ENCODE measurements at places on chromosomes 7 and 10.
A peak's percentile ranks its signal among the peaks of the same experiment; 100 is the strongest.

DNA sequence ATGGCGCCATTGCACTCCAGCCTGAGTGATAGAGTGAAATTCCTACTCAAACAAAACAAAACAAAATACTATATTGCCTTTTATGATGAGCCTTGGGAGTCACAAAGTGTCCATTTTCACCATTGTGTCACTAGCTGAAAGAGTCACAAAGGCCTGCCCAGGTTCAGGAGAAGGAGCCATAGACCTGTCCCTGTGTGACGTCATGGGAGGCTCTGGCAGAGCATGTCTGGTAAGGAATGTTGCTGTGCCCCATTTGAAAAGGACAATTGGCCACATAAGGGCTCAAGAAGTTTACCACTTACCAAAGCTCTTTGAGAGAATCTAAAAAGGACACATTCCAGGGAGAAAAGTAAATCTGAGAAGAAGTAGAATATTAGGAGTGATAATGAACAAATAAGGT, 367.7 kb downstream of the SDK1 start:
- DNase-seq = no peak

- no peak for DNase-seq
Observed at GRCh38 chr7:116216956-116217571, 6.7 kb downstream of the TES start.

DNA sequence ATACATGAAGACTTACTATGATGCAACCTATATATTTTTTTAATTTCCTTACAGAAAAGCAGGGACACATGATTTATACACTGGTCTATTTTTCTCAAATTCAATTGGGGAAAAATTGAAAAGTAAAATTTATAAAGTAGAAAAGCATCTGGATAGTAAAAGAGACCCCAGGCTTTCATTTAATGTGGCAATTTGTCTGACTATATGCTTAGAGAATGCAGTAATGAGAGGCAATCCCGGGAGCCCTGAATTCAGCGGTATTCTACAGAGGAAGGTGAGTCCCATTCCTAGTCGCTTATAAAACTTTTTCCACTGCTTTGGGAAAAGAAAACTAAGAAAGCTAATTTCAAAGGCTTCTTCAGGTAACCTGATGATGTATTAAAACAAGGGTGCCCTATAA, 167.1 kb downstream of the SEMA3D start:
- DNase-seq = no peak

GRCh38 chr10:91210014-91210413, 10.4 kb upstream of the PCGF5 start:
- DNase-seq = no peak

DNA sequence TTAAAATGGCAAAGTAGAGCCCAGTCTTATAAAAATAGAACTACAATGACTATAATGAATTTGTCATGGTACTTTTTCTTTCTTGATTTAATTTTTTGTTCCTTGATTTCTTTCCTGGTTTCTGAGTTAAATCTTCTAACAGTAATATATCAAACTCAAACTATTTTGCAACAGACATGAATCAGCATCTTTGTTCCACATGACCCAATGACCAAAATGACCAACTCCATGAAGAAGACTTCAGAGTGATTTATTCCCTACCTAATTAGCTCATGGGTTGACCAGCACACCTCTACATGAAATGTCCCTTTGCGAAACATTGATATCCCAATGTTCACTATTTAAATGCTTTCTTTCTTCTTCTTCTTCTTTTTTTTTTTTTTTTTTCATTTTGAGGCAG, 30.9 kb downstream of the NMT2 start:
- DNase-seq = no peak

DNA sequence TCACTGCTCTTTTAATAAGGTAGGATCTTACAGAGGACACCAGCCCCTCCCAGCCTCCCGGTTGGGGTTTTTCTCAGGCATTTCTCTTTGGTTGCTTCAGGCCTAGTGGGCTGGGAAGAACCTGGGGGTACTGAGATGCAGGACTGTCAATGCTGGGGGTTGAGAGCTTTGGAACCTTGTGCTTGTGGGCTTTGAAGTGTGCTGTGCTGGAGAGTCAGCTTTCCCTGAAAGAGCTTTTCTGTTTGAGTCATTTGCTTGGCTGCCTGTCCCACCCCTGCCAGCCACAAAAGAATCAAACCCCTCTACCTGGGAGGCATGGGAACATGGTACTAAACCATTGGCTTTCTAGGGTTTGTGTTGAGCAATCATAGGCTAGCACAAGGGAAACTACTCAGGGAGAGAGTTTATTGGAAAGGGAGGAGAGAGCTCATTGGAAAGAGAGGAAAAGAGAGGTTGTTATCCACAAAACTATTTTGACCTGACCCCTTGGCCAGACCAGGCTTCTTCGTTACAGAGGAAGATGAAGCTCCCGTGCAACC, 1.4 kb downstream of the SCD start:
- no peak for DNase-seq

GRCh38 chr10:70784471-70784870, 706 bp downstream of the TBATA start:
- DNase-seq = no peak

- DNase-seq = no peak
Observed at GRCh38 chr10:127198721-127199120, 2.3 kb upstream of the INSYN2A start.

- DNase-seq = no peak
Observed at GRCh38 chr10:114394531-114394930, 9.8 kb downstream of the AFAP1L2 start.

- no peak for DNase-seq
Observed at GRCh38 chr7:133290676-133291333, 37.9 kb downstream of the EXOC4 start.

GRCh38 chr7:157439761-157440160, 103.0 kb downstream of the DNAJB6 start:
- DNase-seq = no peak

- no peak for DNase-seq
Observed at GRCh38 chr10:15792777-15793176, 67.5 kb downstream of the MINDY3 start.

DNA sequence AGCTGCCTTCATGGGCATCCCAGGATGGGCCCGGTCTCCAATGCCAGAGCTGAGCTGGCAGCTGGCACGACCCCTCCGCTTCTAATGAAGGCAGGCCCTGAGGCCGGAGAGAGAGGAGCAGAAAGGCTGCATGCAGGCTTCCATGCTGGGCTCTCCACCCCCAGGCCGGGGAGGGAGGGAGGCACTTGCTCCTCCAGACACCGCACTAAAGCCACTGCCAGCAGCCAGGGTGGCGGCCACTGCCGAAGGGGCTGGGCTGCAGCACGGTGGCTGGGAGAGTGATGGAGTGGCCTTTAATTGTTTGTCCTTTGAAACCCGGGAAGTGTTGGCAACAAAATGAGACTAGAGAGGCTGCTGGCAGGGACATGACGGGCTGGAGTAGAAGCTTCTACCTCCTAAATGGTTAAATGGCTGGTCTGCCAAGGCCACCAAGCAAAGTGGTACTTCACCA, 236.5 kb downstream of the SKAP2 start:
- peak; percentile 32 for DNase-seq

GRCh38 chr7:157634401-157635147, 297.8 kb downstream of the DNAJB6 start:
- no peak for DNase-seq

DNA sequence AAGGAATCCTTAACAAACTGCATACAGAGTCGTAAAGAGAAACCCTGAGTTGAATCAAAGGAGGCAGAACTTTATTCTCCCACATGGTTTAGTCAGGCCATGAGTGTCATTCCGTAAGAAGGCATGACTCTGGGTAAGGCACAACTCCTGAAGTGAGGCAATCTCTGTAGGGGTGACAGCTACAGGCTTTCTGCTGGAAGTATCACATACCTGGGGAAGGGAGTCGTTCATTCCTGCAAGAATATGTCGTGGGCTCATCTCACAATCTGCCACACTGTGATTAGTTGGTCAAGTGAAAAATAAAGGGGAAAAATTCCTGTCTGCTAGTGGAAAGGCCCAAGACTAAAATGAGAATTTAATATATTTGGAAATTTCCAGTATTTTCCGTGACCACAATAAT, 392.6 kb downstream of the POM121L12 start:
- DNase-seq = no peak

GRCh38 chr7:148921189-148921588, 37.1 kb upstream of the EZH2 start:
- no peak for DNase-seq

GRCh38 chr10:69567920-69568319, 5.3 kb downstream of the NEUROG3 start:
- no peak for DNase-seq

Data from cerebellar nuclear complex (tissue), 1 donor.